ENCODE measurements at places on chromosomes 4 and X.

DNA sequence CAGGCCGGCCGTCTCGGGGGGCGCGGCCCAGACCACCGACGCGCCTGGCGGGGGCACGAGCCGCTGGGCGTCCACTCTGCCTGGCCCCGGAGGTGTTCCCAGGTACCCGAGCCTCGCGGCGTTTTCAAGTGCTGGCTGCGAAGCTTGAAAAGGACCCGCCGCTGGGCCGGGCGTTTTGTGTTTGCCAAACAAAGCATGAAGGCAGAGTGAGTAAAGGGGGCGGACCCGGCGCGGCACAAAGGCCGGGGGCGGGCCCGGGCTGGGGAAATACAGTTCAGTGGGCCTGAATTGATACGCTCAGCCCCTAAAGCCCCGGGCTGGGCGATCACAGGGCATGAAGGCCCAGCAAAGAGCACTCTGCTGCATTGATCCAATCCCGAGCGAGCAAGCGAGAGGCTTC is 65.4 kb downstream of the SOX3 start:
- no peak for DNase-seq

- no peak for DNase-seq
Measured at GRCh38 chr4:48138936-48139335, 4.9 kb upstream of the TXK start.

DNA sequence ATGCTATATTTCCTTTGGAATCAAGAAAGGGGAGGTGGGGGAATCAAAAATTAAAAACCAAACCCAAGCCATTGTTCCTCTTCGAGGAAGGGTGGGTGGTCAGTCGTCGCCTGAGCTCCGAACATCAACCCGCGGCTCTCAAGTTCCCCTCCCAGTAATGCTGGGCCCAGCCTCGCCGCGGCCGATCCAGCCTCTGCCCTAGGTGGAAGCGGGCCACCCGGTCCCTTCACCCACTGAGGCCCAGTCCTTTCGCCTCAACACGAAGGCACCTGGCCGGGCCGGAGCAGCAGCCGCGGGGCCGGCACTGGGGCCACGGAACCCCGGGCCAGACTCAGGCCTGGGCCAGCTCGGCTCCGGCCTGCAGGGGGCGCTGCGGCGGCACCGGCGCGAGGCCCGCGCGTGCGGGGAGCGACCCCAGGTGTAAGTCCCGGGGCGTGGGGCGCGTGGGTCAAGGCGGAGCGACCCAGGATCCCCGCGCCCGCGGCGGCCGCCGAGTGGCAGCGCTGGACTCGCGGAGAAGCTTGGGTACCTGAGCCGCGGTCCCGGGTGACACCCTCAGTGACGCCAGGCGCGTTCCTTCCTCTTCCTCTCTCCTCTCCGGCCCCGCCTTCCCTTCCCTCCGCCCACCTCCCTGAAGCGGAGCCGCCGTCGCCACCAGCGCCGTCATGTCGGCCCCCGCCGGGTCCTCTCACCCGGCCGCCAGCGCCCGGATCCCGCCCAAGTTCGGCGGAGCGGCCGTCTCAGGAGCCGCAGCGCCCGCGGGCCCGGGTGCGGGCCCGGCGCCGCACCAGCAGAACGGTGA is at the start of gene SEC24B:
Gene SEC24B (plus strand): TSS at position 611 of the 802 bp plus-strand sequence. CDS start 55 bp downstream, at position 666.
- DNase-seq = peak; percentile 95

- DNase-seq = peak; percentile 83
Measured at GRCh38 chrX:79138658-79139241, 5.7 kb upstream of the GPR174 start.

GRCh38 chr4:51884606-51885005 is 41.7 kb downstream of the DCUN1D4 start:
- DNase-seq = no peak

DNA sequence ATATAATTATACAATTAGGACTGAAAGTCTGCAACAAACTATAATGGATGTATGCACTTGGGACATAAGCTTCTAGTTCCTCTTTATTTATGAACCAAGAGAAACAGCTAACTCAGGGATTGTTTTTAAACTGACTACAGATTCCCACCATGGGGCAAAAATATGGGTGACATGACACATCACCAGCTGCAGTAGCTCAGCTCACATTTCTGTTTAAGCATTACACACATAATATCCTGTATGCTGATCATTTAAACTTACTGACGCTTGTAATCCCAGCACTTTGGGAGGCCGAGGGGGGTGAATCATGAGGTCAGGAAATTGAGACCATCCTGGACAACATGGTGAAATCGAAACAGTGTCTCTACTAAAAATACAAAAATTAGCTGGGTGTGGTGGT is 11.5 kb downstream of the FGB start:
- no peak for DNase-seq

GRCh38 chrX:136476501-136476900 is 11.2 kb upstream of the BRS3 start:
- DNase-seq = no peak

DNA sequence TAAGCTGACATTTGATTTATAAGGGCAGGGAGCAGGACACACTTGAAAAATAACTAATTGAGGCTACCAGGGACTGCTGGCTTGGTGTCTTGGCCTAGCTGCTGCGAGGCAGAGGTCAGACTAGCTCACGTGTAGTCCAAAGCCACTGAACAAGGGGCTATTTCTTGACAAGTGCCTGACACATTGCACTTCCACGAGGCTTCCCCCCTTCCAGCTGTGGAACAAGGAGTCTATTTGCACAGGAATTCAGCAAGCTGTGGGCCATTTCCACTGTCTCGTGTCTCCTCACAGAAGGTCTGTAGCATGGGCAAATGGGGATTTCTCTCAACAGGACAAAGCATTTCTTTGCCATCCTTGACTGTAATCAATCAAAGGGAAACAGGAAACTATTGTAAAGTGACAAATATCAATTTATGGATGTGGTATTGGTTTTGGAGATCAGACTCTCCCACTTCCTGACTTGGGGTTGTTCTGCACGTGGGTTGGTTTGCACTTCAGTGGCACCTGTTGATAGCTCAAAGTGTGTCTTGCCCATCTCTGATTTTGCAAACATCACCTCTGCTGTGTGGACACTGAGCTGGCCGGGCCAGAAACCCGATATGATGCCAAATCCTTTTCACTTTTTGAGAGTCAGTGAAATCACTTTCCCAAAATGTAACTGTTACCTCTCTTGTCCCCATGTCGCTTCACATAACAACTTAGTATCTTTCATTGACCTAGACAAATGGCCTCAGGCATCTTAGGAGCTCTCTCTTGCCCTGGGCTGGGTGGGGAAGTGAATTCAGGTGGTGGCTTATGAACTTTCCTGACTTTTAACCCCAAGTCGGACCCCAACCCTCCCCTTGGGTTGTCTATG is 107.4 kb upstream of the MAMLD1 start:
- no peak for DNase-seq
